NCI-H1694 treated with DMSO at 0.1 percent for 48 hours (cell line): ENCODE measurements at places on chromosomes 6 and 20.

DNA sequence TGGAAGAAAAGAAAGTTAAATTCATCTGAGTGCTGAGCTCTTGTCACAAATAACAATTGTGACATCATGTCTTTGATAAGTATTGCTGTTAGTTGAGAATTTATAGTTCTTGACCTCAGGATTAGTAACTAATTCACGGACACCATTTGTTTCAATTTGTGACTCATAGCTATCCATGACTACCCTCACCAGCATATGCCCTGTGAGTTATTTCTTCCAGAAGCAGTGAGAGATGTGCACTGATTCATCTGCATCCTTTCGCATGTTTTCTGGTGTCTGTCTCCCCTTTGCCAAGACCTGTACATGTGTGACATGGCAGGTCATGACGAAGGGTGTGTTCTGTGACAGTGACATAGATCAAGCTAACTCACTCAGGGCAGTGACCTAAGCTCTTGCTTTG lies 86.9 kb downstream of the SOBP start:
- DNase-seq, result no peak

GRCh38 chr6:7588506-7588905 lies 1.5 kb upstream of the SNRNP48 start:
- DNase-seq, result no peak

GRCh38 chr20:23645575-23645974 lies 7.8 kb upstream of the CST3 start:
- no peak for DNase-seq

DNA sequence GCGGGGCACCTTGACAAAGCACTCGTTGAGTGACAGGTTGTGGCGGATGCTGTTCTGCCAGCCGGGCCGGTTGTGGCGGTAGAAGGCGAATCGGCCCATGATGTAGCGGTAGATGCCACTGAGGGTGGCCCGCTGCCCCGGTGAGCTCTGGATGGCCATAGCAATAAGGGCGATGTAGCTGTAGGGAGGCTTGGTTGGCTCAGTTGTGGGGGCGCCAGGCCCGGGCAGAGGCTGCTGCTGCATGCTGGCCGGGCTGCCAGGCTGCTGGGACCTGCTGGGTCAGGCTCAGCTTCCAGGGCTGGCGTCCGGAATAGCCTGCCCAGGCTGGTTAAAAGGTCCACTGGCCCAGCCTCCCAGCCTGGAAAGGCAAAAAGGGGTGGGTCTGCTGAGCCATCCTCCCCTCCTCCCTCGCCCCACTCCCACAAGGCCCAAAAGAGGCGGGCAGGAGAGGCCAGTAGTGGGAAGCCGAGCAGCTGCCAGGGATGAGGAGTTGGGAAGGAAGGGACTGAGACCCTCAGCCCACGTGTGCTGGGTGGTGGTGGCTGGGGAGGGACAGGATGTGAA lies at the start of gene FOXS1:
Gene FOXS1, minus strand, starts transcription at position 305 of the 564 bp plus-strand sequence. Its CDS starts 62 bp downstream, at position 243.
- no peak for DNase-seq

- DNase-seq, result no peak
Observed at GRCh38 chr6:131492932-131493573, 80.0 kb upstream of the ARG1 start.

DNA sequence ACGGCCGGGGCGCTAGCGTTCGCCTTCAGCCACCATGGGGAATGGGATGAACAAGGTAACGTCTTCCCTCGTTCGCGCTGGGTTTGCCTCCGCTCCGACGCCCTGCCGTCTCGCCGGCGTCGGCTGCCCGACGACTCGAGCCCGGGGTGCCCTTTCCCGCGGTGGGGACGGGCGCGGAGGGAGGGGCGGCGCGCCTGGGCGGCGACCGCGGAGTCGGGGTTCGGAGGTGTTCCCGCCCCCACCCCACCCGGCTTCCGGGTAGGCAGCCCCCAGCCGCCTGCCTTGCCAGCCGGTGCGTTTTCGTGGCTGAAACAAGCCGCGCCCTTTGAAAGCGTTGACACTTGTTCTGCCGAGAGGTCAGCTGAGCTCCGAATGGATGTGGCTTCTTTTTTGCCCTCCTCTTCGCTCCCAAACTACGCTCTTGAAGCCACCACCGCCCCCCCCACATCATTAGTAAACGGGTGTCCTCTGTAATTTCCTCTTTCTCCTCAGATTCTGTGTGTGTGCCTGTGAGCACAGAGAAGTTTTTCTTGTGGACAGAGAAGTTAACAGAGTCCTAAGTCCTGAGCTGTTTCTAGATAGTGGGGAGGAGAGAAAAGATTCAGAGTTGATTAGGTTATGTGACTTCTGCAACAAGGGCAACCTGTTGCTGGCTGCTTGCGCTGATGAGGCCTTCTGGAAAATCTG lies 362 bp downstream of the DUSP22 start:
- no peak for DNase-seq

DNA sequence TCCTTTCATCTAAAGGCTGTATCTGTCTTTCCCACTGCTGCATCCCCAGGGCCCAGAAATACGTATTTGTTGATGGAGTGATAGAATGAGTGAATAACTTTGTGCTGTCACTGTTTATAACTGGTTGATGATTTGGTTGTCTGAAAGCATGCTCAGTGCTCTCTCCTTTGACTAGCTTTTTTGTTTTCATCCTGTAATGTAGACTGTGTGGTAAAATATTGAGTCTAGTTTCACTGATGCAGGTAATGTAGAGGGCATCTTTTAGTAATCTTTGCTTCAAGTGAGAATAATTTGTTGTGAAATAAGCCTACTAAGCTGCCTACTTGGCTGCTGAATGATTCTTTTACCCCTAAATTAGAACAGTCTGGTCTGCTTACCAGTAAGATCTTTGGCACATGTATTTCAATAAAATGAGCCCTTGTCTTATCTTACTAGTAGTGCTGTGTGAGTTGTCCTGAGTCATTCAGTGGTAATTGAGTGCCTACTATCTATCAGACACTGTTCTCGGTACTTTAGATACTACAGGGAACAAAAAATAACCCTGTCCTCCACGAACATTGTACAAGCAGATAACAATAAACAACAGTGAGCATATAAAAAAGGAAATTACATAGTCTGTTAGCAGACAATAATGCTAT lies 39.9 kb downstream of the MAPK14 start:
- no peak for DNase-seq

DNA sequence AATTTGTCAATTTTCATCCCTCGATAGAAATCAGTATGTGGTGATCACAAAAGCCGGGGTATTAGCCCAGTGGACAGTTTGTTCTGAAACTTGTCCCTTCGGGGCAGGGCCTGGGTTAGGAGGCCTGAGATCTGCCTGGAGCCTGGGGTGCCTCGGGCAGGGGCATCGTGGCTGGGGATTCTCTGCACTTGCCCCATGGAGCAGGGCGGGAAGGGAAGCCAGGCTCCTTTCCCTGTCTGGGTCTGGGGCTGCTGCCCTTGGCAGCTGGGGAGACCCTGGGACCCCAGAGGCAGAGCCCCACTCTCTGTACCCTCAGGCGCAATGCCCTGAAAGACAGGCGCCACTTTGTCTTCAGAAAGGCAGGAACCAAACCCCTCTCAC lies 27.4 kb downstream of the NTSR1 start:
- DNase-seq, result no peak

DNA sequence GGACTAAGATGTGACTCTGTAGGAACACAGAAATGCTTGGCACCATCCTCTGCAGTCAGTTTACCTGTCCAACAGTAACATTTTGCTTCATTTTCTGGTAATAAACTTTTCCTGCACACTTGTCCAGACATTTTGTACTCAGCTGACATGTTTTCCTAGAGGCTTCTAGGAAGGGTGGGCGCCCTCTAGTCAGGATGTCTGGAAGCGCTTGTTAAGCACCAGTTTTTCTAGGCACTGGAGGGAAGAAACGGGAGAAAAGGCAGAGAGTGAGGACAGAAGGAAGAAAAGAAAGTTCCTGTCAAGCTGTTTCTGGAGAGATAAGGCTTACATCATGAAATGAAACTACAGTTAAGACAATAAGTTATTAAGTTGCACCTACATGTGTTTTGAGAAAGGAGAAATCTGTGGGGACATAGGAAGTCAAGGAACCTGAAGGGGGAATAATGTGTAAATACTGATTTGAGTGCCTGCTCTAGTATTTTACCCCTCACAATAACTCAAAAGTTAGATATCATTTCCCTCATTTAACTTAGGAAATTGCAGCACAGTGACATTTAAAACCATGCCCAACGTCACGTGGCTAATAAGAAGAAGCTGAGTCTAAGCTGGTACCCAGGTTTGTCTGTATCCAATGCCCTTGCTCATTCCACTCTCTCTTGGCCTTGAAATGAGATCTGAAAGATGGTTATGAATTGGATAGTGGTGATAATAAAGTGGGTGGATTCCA lies 42.7 kb upstream of the TNFRSF21 start:
- no peak for DNase-seq

GRCh38 chr20:2032168-2032567 lies 38.3 kb upstream of the PDYN start:
- no peak for DNase-seq

- DNase-seq, result peak; percentile 2
Observed at GRCh38 chr6:127186889-127187288, 68.4 kb downstream of the RSPO3 start.

- no peak for DNase-seq
Observed at GRCh38 chr20:62653373-62653772, 11.1 kb downstream of the SLCO4A1 start.

DNA sequence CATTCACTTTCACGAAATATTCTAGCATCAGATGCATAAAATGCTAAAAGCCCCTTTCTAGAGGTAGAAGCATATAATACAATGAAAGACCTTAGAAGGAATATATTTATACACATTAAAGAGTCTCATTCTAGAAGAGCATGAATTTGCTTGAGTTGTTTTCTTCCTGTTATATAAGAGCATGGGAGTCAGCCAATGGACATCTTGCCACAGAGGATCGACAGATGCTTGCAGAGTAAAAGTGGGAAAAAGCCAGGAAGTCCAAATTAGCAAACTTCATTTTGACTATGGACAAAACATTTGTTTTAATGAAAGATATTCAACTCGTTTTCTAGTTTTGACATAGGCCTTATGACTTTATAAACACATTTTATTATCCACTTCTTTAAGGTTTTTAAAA lies 44.2 kb upstream of the RIPPLY2 start:
- no peak for DNase-seq

DNA sequence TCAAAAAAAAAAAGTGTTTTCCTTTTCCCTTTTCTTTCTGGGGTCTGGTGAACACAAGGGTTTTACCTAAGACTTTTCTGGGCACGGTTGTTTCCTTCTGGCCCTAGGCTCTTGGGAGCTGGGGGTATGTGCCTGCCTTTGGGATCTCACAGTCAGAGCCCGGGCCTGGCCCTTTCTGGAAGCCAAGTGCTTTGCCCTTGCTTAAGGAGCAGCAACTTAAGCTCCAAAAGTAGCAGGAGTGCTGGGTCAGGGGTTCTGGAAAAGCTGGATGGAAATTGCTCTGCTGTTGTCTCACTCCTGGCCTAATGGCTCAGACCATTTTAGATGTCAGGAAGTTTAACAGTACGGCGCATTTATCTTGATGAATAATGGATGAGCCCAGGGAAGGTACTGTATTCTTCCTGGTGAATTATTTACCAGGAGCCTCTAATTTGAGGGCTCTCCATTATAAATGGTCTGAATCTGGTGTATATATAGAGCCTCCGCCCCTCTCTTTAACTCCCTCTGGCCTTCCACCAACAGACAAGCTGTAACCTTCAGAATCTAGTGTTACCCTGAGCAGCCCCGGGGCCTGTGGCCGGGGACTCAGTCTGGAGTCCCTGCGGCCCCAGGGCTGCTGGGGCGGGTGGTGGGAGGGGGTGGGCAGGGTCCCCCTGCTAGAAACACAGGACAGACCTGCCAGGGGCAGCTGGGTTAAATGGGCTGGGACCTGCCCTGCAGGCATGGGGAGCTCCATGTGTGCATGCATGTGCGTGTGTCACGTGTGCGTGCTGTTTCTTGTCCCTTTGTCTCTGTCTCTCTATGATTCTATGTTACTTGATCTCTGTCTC lies 37.5 kb downstream of the PTK7 start:
- no peak for DNase-seq

- DNase-seq, result no peak
Observed at GRCh38 chr6:160398674-160399271, 50.6 kb downstream of the SLC22A3 start.

DNA sequence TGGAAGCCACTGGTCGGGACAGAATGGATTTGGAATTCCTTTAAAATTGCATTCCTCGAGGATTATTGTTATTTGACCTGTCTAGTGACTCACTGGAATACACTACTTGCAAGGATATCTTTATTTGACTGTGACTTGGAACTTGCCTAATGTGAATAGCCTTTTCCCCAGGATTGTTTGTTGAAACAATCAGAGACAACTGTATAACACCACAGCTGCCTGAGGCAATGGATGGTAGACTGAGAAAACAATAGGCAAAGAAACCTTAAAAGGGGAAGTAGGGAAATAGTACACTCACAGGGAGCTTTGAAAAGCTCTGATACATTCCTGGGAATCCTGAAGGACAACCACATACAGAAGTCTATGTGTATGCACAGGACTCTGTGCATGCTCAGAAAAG lies 465.3 kb downstream of the BMP2 start:
- no peak for DNase-seq

GRCh38 chr6:46628976-46629375 lies 23.6 kb downstream of the CYP39A1 start:
- no peak for DNase-seq

DNA sequence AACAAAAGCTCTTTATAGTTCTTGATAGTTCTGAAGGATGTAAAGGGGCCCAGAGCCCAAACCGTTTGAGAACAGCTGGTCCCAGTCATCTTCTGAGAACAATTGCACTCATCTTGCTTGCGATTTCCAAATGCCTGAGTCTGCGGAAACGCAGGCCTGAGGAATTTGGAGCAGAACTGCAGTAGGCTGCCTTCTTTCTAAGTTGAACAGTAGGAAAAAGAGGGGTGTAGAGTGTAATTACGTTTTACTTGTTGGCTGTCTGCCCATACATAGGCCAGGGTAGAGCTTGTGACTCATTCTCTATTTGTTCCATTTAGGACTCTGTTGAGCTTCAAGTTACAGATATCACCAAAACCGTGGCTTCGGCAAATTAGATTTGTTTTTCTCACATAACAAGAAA lies 42.0 kb upstream of the KIF16B start:
- no peak for DNase-seq

DNA sequence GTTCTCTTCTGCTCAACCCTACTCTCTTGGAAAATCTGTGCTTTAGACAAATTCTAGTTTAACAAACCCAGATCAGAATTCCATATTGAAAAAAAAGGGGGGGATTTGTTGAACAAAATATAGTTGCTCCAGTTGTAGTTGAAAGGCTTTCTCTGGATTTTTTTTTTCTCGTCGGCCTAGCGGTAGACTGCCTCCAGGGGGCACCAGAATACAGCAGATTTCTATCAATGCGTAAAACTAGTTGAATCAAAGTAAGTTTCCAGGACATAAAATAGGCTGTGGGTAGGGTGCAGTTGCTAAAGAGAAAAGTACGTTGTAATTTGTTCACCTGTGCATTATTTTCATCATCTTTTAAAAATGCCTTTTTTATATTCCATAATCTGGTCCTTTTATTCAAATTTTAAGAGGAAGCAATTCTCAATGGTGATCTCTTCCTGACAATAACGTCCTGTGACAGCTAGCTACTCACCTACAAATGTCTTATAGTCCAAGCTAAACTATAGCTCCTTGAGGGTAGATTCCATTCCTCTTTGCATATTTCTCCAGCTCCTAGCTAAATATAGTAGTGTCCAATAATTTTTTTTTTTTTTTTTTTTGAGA lies 105.4 kb downstream of the PERP start:
- peak; percentile 11 for DNase-seq

- no peak for DNase-seq
Observed at GRCh38 chr6:72657407-72658197, 35.7 kb downstream of the KCNQ5 start.
